NCI-H1417 treated with DMSO at 0.1 percent for 48 hours (cell line): ENCODE measurements at places on chromosomes 13 and 19.

GRCh38 chr13:45367358-45367757 lies 26.4 kb upstream of the TPT1 start:
- DNase-seq = no peak

DNA sequence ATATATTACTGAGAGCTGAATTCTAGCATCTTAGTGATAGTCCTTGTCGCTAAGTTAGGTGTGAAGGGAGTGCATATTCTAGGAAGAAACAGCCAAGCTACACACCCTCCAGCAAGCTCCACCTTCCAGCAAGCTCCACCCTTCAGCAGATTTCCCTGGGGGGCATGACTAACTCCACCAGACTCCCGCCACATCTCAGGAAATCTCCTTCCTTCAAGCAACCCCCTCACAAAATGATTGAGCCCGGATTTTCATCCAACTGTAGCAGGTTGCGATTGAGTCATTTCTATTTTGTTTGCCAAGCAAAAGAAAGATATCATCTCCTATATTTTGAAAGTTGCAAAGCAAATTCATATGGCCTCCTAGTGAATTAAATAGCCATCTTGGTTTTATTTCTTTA lies 162.1 kb upstream of the TMTC4 start:
- DNase-seq = no peak

DNA sequence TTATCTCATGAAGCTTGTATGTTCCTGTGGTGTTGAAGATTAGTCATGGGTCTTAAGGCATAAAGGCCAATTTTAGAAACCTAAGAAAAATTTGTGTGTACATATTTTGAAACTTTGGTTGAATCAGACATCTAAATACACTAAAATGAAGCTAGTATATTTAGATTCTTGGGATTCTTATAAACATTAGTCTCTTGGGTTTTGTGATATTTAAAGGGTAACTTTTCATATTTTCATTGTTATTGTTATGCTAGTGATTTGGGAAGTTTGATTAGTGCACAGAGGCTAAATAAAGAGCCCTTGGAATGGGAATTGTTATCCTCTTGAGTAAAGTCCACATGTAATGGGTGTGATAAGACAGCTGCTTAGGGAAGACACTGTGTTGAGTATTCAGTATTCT lies 24.5 kb downstream of the UBA2 start:
- DNase-seq = no peak

- no peak for DNase-seq
Observed at GRCh38 chr13:93709506-93710244, 483.1 kb downstream of the GPC6 start.

DNA sequence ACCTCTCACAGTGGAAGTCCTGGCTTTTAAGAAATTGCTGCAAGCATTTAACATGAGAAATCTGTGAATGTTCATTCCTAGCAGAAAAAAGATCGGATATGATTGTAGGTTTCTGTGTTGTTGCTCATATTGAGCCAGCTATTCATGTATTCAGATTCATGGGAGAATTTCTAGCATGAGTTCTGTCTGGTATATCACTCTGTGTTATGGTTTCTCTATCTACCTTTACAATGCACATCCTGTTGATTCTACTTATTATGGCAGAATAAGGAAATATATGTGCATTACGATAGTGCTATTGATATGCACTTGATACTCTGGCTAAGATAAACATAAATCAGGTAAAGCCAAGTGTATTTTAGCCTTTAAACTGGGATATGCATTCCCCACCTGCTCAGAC lies 138.2 kb downstream of the KCNRG start:
- no peak for DNase-seq

- no peak for DNase-seq
Observed at GRCh38 chr13:99279637-99280036, 21.5 kb upstream of the GPR18 start.

DNA sequence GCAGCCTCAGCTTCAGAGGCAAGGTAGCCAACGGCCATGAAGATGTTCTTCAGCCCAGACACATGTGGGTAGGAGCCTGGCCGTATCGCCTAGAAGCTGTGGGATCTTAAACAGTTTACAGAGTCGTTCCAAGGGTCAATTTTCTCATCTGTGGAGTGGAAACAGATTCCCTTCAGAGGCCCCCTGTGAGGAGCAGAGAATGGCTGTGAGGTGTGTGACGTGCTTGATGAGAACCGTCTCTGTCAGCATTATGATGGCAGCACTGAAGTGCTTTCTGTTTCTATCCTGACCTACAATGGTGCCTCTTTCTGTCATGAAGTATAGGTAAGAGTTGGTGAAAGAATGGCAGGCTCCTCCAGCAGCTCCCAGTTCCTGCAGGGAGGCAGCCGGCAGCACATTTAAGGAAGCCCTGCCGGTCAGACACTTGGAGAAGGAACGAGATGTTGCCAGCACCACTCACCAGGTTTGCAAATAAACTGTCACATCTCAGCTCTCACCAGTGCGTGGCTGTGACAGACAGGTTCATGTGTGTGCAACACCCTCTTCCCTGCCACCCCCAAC lies 277.3 kb downstream of the FOXO1 start:
- DNase-seq = no peak

DNA sequence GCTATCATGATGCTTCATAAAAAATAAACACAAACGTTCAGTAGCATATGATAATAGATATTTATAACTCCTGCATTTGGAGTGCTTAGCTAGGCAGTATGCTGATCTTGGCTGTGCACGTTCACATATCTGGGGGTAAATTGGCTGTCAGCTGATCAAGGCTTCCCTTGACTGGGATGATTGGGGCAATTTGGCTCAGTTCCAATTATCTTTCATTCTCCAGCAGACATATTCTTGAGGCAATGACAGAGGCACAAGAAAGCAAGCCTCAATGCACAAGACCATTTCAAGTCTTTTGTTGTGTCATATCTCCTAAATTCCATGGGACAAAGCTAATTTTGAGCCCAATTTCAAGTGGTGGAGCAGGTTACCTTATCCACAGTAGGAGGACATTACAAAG lies 142.0 kb downstream of the DLEU7 start:
- DNase-seq = no peak

GRCh38 chr13:110466266-110466915 lies 95.1 kb downstream of the RAB20 start:
- DNase-seq = peak; percentile 74

- DNase-seq = no peak
Observed at GRCh38 chr13:98706446-98707110, 45.9 kb downstream of the SLC15A1 start.

GRCh38 chr13:29418026-29418425 lies 177.5 kb downstream of the SLC7A1 start:
- no peak for DNase-seq

- DNase-seq = no peak
Observed at GRCh38 chr19:16144216-16144581, 714 bp downstream of the HSH2D start.

GRCh38 chr19:37468961-37469777 lies at the start of gene ZNF570:
Gene ZNF570, plus strand, starts transcription at chr19:37469356. Its CDS starts 999 bp downstream, at chr19:37470355.
- no peak for DNase-seq

DNA sequence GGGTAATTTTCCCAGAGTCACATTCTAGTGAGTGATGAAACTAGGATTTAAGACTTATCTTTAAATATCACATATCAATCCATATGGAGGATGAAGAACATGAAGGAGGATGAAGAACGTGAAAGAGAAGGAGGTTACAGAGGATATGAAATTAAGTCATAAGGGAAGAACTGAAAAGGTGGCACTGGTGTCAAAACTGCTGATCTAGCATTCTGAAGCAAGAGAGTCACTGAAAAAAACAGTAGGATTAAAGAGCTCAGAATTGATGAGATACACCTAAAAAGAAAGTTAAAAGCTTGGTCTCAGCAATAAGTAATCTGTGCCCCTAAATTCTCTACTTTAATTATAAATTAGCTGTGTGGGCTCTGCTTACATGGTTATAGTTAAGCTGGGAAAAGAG lies 156.5 kb downstream of the KCTD12 start:
- no peak for DNase-seq

DNA sequence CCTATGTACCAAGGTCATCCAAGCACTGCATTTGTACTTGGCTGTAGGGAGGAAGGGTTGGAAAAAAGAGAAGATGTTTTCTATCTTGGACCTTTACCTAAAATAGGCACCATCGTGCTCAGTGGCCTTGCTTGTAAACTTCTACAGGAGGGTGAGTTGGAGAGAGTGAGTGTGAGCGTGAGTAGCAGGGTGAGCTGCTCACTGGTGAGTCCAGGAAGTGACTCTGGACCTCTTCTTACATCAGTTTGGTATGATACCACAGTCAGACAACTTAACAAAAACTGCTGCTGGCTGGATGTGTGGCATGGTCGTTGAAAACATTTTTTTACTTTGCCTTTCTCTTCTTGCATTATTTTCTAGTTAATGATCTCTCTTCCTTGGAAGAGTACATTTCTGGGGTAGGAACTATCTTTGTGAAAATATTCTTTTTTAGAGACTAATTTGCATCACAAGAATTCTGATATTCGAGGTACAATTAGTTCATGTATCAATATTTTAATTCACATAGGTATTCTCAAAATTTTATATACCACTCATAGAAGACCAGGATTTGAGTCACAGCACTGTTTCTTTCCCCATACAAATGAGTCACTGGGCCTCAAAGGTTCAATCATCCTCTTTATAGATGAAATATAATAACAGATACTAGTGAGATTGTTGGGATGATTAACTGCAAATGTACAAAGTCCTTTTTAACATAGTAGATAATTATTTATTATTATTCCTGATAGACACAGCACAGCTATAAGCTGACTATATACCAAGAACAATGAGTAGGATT lies 651 bp downstream of the SERPINE3 start:
- DNase-seq = no peak

DNA sequence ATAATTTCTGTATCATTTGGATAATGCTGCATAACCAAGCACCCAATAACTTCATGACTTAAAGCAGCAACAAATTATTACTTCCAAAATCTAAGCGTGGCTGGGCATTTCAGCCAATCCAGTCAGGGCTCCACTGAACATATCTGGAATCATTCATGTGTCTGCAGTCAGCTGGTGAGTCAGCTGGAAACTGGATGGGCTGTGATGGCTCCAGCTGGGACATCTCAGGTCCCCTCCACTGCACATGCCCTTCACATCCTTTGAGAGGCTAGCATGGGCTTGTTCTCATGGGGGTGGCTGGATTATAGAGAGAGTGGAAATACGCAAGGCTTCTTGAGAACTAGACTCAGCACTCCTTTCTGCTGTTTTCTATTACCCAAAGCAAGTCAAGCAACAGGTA lies 961.9 kb downstream of the DIAPH3 start:
- DNase-seq = no peak

DNA sequence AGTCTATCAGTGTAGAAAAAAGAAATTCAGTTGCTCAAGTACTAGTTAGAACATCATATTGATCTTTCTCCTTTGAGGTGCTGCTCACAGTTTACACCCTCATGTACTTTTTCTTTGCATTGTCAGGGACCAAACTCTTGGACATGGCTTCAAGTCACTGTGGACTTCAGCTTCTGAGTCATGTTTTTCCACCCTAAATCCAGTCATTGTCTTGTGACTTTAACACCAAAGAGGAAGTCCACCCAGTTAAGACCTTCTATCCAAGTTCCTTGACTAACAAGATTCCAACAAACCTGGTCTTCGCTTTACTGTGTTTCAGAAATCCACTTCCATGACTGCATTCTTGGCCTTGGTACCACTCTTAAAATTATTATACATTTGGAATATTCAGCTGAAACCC lies 206.7 kb upstream of the ARGLU1 start:
- DNase-seq = no peak

DNA sequence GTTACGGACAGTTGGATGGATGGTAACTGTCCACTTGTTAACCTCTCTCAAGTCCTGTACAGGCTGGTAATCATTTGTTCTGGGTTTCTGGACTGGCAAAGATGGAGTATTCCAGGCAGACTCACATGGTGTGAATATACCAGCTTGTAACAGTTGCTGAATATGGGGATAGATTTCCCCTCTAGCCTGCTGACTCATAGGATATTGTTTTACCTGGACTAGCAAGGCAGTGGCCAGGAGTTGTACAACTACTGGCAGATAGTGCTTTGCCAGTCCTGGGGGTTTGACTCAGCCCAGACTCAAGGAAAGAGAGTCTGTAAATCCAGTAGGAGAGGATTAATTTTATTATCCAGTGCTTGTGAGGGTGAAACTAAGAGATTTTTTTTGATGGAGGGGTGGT lies 74.0 kb downstream of the ZNF100 start:
- DNase-seq = no peak

- DNase-seq = no peak
Observed at GRCh38 chr13:38530492-38530891, 156.4 kb upstream of the FREM2 start.

GRCh38 chr13:113005076-113005865 lies 36.3 kb downstream of the MCF2L start:
- DNase-seq = no peak

GRCh38 chr19:49097453-49098288 lies 12.4 kb downstream of the SNRNP70 start:
- DNase-seq = no peak

GRCh38 chr19:5070930-5071329 lies 102.0 kb downstream of the KDM4B start:
- DNase-seq = no peak

- no peak for DNase-seq
Observed at GRCh38 chr19:10228393-10228792, 2.7 kb downstream of the S1PR2 start.

GRCh38 chr13:24161010-24161775 lies 673 bp downstream of the SPATA13 start:
- DNase-seq = no peak

- DNase-seq = no peak
Observed at GRCh38 chr13:24338721-24339120, 29.3 kb downstream of the C1QTNF9 start.

- DNase-seq = no peak
Observed at GRCh38 chr19:45250216-45250831, 747 bp upstream of the MARK4 start.

DNA sequence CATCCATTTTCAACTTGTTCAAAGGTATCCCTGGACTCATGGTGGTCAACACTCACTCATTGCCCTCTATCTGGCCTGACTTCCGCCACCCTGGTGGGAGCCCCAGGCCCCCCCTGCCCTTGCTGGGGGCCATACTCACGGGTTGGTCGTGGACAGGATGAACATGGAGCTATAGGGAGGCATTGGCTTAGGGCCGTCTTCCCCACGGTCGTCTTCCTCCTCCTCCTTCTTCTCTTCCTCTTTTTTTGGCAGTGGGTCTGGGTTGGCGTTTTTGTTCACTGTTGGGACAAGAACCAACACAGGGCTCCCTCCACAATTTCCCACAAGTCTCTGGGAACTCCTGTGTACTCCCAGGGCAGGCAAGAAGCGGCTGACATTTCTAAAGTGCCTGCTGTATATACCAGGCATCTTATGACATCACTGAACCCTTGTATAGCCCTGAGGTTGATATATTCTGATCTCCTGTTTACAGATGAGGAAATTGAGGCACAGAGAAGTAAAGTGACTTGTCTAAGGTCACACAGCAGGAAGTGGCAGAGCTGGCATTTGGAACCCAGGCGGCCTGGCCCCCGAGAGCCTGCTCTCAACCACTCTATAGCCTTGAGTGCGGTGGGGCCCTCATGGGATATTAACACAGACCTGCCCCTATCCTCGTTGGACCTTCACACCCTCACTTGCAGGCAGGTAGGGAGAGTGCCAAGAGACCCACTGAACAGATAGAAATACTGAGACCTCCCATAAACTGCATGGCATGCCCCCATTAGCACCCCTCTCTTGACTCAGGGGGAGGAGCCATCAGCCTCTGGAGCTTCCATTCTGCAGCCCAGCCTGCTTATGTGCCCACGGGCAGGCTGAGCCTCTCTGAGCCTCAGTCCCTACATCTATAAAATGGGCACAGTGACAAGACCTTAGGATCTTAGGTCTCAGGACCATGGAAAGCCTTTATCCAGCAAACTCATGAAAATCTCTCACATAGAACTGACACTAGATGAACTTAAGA lies 135.0 kb downstream of the IER2 start:
- DNase-seq = no peak

- DNase-seq = no peak
Observed at GRCh38 chr13:49594576-49594975, 9.2 kb upstream of the RCBTB1 start.

- DNase-seq = no peak
Observed at GRCh38 chr19:7083076-7083956, 13.8 kb downstream of the ZNF557 start.
